ENCODE measurements at places on chromosomes 11 and 22.

GRCh38 chr11:94823102-94823732, 55.1 kb downstream of the AMOTL1 start:
- DNase-seq = no peak

GRCh38 chr22:17945156-17945887, 79.0 kb downstream of the MICAL3 start:
- no peak for DNase-seq

- DNase-seq = no peak
Observed at GRCh38 chr11:11163236-11163635, 189.8 kb downstream of the CSNK2A3 start.

DNA sequence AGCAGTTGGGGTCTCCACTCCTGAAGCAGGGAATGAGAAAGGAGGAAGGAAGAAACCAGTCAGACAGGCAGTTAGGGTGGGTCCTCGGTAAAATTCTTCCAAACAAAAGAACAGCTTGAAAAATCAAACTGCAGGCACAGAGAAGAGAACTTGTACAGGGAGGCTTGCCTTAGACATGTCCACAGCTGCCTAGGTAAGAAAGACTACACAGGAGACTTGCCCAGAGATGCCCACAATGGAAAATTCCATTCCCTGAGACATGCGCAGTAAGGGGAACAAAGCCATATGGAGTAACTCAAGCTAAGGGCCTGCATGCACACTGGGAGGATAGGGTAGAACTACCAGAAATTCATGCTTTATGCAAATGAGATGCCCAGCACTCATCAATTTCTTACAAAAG, 9.8 kb downstream of the KCNJ11 start:
- DNase-seq = no peak

DNA sequence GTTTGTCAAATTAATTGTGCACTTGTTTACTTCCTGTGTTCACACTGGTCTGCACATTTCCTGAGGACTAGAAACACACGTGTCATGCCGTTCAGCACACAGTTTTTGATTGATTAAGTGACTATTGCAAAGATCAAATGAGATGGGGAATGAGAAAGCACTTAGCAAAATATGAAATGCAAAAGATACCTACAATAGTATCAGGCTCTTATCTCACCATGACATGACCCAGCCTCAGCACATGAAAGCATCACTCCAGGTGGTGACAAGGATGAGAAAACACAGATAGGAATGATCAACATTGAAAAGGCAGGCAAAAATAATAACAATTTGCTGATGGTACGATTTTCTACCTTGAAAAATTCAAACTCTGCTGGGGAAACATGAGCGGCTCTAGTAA, 42.1 kb upstream of the TP53I11 start:
- DNase-seq = no peak

Measured in hypothalamus (tissue), 51 donors.